MV-4-11 (cell line): ENCODE measurements at places on chromosomes 5 and 9.

- no peak for DNase-seq
Measured at GRCh38 chr5:39447968-39448367, 23.2 kb upstream of the DAB2 start.

GRCh38 chr9:7665874-7666273 is 133.7 kb downstream of the DMAC1 start:
- DNase-seq = no peak

GRCh38 chr5:171888051-171888481 is 102.4 kb downstream of the SMIM23 start:
- no peak for DNase-seq

- peak; percentile 81 for DNase-seq
Measured at GRCh38 chr5:32712481-32713360, 1.6 kb downstream of the NPR3 start.

GRCh38 chr5:68711293-68712200 is 382.3 kb upstream of the SLC30A5 start:
- DNase-seq = peak; percentile 89

GRCh38 chr9:107447081-107447480 is 42.5 kb downstream of the KLF4 start:
- DNase-seq = no peak

- no peak for DNase-seq
Measured at GRCh38 chr5:129747572-129748407, at the start of gene MINAR2. Gene MINAR2, plus strand, starts transcription at chr5:129748094. Its CDS starts 97 bp downstream, at chr5:129748191.

DNA sequence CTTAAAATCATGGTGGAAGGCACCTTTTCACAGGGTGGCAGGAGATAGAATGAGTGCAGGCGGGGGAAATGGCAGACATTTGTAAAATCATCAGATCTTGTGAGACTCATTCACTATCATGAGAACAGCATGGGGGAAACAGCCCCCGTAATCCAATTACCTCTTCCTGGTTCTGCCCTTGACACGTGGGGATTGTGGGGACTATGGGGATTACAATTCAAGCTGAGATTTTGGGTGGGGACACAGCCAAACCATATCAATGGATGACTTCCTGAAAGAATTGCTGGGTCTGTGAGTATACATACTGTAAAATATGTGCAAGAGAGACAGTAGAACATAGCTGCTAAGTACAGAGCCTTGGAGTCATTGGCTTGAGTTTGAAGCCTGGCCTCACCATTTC is 47.0 kb downstream of the KIAA1958 start:
- no peak for DNase-seq

GRCh38 chr9:137987244-137988030 is 109.9 kb downstream of the CACNA1B start:
- DNase-seq = no peak

- DNase-seq = no peak
Measured at GRCh38 chr9:98456156-98456613, 200.7 kb upstream of the TBC1D2 start.

DNA sequence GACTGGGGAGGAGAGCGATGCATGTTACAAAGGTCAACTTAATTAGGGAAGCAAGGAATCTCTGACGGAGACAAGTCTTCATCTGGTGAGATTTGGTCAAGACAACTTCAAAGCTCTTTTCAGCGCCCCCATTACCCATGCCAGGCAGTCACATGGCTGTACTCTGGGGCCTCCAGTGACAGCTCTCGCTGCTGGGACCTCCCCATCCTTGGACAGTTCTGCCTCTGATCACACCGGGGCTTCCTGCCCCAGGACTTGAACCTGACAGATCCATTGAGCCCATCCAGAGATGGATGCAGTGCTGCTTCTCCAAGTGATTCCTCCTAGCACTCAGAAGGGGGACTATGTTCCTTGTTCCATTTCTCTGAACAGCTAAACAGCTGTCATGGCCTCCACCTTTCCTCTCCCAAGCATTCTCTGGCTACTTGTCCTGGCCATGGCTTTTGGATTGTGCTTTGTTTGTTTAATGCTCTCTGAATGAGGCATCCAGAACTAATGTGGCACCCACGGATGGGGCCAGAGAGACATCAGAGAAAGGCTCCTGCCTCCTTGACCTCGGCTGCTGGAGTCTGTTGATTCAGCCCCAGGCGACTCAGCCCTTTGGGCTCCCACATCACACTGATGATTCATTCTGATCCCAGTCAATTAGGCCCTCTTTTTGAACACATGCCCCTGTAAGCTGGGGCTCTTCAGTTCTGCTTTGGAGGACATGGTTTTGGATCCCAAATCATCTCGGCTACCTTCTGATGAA is 122.1 kb upstream of the ADAMTS16 start:
- DNase-seq = no peak

DNA sequence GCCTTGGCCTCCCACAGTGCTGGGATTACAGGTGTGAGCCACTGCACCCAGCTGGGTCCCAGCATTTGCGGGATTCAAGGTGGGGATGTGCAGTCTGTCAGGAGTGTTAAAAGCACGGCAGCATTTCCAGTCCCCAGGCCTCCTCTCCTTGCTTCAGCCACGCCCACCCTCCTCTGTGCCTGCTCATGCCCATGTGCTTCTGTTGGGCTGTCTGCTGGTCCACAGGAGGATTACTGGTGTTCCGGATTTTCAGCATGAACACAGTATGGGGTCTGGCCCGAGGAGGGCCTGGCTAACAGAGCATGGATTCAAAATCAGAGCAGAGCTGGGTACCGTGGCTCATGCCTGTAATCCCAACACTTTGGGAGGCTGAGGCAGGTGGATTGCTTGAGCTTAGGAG is 5.5 kb downstream of the ARRDC1 start:
- no peak for DNase-seq

- DNase-seq = peak; percentile 33
Measured at GRCh38 chr9:34984049-34984448, 5.5 kb upstream of the DNAJB5 start.

DNA sequence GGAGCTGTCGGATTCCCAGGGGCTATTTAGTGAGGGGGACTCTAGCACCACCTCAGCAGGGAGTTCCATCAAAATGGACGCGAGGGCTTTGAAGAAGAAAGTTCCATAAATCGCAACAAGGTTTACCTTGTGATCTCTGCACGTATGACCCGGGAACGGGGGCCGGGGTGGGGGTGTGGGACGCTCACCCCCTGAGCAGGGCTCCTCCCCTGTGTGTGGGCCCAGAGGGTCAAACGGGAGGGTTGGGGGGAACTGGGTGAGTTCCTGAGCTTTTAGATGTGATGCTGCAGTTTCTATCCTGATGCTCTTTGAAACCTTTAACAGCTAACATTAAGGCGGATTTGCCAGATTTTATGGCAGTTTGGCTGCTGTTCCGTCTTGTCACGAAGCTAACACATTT is 18.9 kb upstream of the LRRC14B start:
- no peak for DNase-seq

- no peak for DNase-seq
Measured at GRCh38 chr5:33968211-33969005, 16.1 kb downstream of the SLC45A2 start.

- DNase-seq = peak; percentile 21
Measured at GRCh38 chr9:130243015-130243881, 22.3 kb upstream of the HMCN2 start.

- no peak for DNase-seq
Measured at GRCh38 chr9:494764-495163, 280.1 kb downstream of the DOCK8 start.

GRCh38 chr5:124463851-124464250 is 282.6 kb downstream of the ZNF608 start:
- DNase-seq = no peak

DNA sequence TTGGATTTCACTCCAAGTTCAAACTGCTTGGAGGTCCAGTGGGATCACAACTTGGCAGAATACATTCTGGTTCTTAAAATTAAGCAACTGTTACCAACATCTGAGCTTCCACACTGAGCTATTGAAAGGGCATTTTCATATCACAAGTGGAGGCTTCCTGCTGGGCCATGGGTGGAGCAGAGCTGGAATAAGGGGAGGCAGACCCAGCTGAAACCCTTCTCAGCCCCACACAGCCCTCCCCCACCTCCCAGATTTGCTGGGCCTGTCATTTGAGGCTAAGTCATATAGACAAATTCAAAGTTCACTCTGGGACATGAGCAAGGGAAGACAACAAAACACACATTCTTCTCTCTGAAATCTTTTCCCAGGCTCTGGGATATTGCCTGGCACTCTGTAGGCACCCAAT is 79.9 kb downstream of the ACTL7B start:
- DNase-seq = no peak

DNA sequence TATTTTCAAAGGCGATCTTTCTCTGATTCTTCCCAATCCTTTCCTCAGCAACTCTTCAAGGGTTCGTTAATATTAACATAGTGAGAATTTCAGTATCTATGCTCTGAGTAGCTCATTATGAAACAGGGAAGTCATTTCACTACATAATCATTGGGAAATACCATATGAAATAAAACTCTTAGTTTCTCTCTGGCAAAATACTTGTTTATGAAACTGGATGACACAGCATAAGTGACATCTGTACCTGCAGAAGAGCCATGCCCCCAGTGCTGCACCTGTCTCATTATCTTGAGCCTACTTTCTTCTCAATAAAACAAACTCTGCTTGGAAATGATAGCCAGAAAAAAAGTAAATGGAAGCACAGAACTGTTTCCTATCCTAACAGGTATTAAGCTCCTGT is 33.8 kb upstream of the OTULIN start:
- DNase-seq = peak; percentile 14

- DNase-seq = no peak
Measured at GRCh38 chr5:137570070-137570469, 70.9 kb upstream of the SPOCK1 start.

- peak; percentile 17 for DNase-seq
Measured at GRCh38 chr9:100700689-100701318, 122.9 kb downstream of the CAVIN4 start.

DNA sequence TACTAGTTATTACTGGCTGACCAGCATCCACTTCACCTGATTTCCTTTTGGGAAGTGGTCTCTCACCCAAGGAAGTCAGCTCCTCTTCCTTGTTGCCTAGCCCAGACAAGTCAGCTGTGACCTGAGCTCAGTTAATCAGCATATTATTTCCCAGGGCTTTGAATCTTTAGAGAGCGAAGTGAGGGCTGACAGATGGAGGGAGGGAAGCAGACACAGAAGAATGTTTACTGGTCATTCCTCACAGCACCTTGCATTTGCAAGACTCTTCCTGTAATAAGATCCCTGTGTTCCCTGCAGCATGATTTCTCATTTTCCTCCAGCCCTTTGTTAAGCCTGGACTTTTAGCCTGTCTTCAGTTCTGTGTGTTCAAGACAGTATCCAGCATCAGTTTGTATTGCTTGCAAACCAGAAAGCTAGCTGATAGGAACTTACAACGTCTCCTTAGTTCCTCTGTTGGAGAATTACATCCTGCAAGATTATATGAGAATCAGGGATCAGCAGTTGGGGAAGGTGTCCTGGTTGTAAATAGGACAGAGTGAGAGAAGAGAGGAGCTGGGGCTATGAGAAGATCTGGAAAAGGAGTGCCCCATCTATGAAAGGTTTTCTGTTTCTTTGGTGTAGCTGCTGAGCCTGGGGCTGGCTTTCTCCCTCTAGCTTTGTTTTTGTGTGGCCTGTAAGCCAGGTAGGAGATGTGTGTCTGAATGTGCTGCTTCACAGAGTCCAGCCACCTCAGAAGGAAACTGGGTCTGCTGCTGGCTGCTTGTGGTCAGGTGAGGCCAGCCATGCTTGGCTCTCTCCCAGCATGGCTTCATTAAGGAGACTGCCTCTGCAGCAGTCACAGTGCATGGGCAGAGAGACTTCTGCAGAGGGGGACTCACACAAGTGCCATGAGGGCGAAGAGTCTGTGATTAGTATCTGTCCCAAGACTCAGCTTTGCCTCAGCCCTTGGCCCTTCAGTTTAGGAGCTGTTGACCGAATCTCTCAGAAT is 50.3 kb downstream of the MAN2A1 start:
- DNase-seq = no peak

GRCh38 chr9:19551124-19551929 is 142.5 kb downstream of the ACER2 start:
- DNase-seq = peak; percentile 1

GRCh38 chr5:83388608-83389007 is 82.9 kb upstream of the VCAN start:
- no peak for DNase-seq

DNA sequence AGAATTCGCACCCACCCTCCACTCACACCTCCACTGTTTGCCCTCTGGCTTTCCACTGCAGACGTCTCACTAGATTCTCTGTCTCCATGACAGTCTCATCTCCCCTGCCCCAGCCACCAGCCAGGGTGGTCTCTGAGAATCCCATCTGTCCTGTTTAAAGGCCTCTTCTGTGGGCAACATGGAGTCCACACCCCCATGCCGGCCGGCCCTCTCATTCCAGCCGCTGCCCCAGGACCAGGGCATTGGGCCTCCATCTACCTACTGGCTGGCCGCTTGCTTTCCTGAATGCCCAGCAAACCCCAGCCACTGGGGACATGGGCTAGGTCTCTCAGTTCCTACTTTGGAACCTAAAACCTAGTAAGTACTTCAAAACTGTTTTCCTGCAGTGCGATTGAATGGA is 65.6 kb upstream of the RUFY1 start:
- DNase-seq = no peak

GRCh38 chr5:10920400-10920799 is 159.4 kb upstream of the DAP start:
- no peak for DNase-seq

DNA sequence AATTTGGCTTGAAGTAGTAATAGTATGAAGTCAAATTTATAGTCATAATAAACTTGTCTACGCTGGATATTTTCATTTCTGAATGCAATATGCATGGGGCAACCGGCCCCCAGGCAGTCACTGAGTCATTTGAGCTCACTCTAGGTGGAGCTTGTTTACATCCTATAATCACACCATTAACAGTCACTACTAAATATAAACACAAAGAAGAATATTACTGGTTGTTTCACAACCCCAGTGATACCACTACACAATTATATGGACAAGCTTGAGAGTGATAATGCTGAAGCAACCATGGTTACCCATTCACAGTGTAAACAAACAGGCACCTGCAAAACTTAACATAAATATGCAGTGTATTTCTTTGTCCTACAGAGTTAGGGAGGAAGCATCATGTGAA is 68.7 kb downstream of the MARCHF3 start:
- no peak for DNase-seq

DNA sequence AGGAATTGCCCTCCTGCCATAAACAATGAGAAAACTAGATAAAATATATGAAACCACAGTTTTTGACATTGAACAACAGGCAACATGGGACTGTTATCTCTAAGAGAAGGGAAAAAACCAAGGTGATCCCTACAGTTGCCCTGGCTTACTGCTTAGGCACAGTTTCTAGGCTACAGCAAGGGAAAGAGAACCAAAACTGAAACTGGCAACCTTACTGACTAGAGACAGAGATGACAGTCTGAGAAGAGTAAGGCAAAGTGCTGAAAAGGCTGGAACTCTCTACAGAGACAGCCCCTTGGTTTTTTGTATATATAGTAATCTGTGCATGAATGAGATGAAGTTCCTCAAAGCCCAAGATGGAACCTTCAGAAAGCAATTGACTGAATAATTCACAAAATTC is 36.2 kb upstream of the REEP2 start:
- peak; percentile 37 for DNase-seq

GRCh38 chr9:96655198-96655851 is at the start of gene PRXL2C:
Gene PRXL2C, minus strand, starts transcription at chr9:96655317. Its CDS starts 36 bp downstream, at chr9:96655281.
- peak; percentile 47 for DNase-seq

DNA sequence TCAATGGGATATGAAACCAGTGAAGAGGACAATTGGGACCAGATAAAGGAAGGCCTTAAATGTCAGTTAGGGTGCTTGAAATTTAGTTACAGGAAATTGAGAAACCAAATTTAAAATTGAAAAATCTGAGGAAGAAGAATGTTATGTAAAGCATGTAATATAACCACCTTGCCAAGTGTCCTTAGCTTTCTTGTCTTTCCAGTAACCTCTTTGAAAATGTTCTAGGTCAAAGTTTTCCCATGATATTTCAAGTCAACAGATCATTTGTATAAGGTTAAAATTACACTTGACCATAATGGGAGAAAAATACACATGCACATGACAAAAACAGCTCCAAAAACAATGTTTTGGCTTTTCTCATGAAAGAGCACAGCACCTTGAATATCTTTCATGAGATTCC is 21.1 kb downstream of the LOX start:
- no peak for DNase-seq
